ENCODE measurements at places on chromosomes 7 and 10. TPM values are rescaled to one million over a fixed set of nuclear protein-coding genes. Genes with fewer than 3 reads are reported as not detected.
A peak's percentile ranks its signal among the peaks of the same experiment; 100 is the strongest.

The CCL26 gene
- total RNA-seq = 0.69 TPM

The NPY4R gene
- total RNA-seq = 0.10 TPM

The PSD gene
- total RNA-seq = 7.5 TPM

The BICC1 gene
- total RNA-seq = 30.3 TPM

The ZNF239 gene
- 5.6 TPM for total RNA-seq

The SPDYE11 gene
- total RNA-seq = 0.10 TPM

The PRKCQ gene
- total RNA-seq = 2.7 TPM

The NRBF2 gene
- total RNA-seq = 23.6 TPM

The MYO3A gene
- 2.3 TPM for total RNA-seq

The HSPA12A gene
- 11.2 TPM for total RNA-seq

The TMEM236 gene
- 0.69 TPM for total RNA-seq

The CYP17A1 gene
- total RNA-seq = not detected

DNA sequence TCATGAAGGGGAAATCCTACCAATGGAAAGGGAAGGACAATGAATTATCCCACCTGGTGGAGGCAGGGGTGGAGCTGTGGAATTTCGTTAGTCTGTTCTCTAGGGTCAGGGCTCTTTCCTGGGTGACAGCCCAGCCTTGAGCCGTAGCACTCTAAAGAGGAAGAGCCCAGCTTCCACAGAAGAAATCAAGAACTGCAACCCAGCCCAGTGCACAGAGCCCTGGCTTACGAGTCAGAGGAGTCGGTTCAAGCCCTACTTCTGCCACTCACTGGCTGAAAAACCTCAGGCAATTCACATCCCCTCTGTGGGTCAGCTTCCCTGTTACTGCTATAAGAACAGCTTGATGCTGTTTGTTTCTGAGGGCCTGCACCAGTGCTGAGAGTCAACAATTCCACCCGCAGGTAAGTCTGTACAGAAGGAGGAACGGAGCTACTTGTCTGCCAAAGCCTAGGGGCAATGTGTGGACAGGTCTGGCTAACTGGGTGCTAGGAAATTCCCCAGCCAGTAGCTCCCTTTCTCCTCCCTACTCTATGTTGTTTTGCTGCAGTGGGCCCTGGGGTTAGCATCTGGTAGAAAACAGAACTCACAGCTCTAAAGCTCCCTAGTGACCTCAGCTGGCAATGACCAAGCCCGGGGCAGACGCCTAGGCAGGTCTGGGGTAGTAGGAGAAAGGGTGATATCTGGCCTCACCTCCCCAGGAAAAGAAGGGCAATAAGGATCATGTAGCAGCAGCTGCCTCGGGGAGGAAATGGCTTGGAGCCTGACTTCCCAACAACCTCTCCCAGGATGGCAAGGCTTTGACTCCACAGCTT is 3.3 kb downstream of the AVPI1 start:
- no peak for DNase-seq

DNA sequence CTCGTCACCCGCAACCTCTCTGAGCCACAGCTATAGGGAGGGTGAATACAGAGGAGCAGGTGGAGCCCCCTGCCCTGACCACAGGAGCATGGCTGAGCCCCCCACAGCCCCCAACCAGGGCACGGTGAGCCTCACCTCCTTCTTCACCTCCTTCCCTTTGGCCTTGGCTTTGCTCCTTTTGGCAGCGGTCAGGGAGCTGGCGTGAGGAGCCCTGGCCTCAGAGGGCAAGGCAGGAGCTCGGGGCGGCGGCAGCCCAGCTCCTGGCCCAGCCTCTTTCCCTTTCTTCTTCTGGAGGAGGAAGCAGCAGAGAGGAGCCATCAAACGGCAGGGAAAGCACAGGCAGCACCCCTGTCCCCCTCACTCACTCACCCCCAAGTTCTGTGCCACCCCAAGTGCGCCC is 42.2 kb downstream of the SLC29A4 start:
- DNase-seq = no peak

DNA sequence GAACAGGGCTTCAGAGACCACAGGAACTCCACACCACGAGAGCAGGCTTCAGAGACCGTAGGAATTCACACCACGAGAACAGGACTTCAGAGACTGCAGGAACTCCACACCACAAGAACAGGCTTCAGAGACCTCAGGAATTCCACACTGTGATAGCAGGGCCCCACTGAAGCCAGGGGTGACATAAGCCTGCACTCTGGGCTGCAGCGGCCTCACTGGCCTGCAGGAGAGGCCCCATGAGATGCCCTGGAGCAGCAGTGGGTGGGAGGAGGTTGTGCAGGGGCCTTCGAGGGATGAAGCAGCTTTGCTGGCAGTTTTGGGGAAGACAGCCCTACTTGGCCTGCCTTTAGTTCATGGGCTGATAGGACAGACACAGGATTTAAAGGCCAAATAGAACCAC is 614.7 kb downstream of the PTPRN2 start:
- DNase-seq = no peak

- no peak for DNase-seq
These were observed 38.6 kb upstream of the MXI1 start for GRCh38 chr10:110168601-110169481.

DNA sequence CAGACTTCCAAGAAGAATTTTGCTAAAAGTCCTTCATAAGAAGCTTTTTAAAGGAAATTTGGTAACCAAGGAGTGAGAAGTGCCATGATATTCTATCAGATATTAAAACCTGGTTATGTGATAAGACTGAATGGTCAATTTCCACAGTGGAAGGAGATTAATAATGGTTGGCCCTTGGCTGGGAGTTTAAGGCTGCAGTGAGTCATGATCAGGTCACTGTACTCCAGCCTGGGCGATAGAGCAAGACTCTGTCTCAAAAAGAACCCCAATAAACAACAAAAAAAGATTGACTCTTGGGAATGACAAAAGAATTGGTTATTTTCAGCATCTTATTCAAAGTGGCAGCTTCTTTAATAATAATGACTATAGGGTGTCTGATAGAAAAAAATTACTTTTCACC is 37.2 kb downstream of the EXOC4 start:
- DNase-seq = no peak

DNA sequence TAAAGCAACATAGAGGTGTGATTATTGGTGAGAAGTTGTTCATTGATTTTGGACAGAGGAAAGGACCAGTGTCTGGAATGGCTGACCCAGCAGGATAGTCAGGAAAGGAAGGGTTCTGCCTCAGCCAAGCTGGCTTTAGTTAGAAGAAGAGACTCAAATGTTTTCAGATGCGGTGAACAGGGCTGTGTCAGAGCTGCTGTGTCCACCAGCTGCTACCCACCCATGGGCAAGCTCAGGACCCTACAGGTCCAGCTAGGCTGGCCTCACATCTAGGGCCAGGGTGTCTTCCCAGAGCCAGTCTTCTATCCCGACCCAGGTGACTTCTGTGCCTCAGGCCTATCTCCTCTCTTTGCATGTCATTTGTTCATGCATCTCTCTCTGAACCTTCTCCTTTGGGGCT is 37.3 kb upstream of the CXCL12 start:
- DNase-seq = no peak

DNA sequence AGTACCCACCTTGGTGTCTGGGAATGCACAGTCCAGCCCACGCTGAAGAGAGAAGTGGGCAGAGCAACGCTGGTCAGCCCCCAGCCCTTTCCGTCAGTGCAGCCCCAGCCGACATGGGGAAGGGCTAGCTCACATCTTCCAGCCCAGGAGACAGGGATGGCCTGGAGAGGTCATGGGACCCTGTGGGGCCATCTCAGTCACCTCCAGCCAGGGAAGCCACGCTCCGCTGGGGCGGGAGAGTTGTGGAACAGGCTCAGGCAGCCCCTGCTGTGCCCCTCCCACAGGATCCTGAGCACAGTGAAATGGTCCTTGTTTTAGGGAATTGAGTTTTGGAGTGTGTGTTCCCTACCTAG is 85.1 kb downstream of the PAXIP1 start:
- no peak for DNase-seq

DNA sequence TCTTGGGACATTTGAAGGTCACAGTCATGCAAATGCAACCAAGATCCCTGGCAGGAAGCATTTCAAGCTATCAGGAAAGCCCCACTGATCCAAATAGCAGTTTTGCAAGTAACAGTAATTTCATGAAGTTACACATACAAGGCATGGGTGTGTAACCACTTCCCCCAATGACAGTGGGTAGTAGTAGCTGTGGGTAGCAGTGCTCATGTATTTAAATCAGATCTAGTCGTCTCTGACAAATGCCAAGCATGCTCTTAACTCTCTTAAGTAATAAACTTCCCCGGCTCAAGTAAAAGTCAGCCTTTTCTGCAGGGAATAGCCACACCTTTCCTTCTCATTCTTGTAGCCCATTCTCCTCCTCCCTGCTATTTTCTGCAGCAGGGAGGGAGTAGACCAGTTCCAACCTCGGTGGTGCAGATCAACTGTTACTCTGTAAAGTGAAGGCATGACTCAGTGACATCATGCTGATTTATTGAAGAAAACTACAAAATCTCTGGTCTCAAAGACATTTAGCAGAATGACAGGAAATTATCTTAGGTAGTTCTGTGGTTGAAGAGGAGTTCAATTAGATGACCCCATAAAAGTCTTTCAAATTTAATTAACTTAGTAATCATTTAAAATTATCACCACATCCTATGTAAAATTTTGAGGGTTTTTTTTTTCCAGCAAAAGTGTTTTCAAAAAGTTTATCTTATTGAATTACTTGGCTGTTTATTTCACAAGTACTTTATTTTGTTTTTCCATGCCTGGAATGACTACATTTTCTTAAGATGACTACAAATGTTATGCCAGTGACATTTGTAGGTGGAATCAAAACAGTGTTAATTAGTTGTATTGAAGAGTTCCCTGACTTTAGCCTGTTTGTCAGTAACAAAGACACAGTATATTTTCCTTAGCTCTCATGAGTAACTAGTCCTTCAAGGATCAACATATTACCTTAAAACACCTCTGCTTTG is 568.3 kb downstream of the INHBA start:
- no peak for DNase-seq

GRCh38 chr7:596819-597182 is 77.2 kb upstream of the PDGFA start:
- no peak for DNase-seq

GRCh38 chr7:106620676-106621075 is 40.3 kb downstream of the CCDC71L start:
- no peak for DNase-seq

- DNase-seq = peak; percentile 44
These were observed 861 bp upstream of the USP6NL start for GRCh38 chr10:11612021-11613001.

DNA sequence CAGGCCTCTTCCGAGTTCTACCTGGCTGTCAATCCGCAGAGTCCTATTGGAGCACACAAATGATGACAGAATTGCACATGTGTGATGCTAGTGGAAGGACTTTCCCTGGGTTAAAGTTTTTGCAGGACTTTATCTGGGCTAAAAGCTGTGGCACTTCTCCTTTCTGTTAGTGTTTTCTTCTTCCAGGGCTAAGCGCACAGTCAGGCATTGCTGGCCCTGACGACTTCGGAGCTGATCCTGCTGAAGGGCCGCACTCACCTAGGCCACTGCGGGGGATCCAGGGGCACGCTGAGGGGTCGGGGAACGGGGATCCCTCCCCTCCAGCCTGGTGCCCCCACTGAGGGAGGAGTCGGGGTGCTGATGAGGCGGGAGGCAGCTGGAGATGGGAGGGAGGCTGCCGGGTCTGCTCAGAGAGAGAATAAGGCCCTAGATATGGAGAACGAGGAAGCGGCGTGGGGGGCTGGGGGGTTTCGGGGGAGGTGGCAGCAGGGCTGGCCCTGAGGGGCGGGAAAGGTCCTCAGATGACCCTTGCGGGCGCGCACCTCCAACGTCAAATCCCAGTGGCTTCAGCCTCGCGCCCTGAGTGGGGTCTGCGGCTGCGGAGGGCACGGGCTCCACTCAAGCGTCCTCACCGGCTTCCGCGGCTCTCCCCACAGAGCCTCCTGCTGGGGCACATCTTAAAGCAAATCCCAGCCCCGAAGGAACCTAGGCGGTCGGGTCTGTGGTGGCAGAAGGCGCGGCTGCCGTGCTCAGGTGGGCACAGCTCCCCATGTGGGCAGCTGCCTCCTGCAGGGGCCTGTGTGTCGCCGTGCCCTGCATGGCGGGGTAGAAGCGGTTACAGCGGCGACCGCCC is 30.9 kb downstream of the AGR3 start:
- DNase-seq = no peak

GRCh38 chr7:25586513-25586912 is 358.2 kb upstream of the NPVF start:
- DNase-seq = no peak

DNA sequence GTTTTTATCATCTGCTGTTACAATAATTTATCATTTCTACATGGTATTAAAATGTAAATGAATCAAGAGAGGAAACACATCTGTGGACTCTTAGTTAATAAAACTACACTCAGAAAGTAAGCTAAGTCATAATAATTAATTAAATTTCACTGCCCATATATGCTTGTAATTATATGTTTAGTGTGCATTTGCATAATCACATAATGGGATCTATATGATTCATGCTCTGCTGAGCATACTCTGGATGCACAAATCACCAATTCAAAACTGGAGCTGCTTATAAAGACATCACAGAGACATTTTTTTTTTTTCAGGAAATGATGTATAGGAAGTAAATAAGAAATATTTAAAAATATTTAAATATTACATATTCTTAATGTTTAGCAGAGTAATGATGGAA is 151.6 kb upstream of the STEAP4 start:
- no peak for DNase-seq

DNA sequence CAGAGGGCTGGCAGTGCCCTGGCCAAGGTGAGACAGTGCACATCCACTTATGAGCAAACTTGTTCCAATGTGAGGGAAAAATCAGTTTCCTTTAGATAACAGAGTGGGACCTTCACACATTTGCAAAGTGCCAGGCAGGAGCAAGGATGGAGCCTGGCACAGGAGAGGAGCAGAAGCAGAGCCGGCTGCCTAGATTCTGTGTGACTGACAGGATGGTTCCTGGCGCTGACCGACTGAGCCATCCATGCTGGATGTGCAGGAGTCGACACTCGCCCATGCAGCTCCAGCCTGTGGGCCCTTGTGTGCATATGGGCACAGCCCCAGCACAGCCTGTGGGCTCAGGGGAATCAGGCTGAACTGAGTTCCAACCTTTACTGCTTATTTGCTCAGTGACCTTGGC is 346.5 kb downstream of the GRID1 start:
- no peak for DNase-seq

DNA sequence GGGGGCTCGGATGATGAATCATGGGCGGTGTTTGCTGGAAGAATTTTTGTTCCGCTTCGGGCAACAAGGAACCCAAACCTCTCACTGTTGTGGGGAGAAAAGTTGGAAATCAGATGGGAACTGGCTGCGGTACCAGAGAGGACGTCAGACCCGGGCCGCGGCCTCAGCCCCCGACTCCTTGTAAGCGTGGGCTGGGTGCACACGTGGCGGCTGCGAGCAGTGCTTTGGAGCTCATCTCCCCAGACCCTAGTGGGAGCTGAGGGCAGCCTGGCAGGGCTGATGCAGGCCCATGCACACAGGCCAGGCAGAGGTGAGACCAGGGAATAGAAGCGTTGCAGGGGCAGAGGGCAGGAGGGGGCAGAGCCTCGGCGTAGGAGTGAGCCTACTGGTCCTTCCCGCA is 136.5 kb downstream of the FAM53B start:
- no peak for DNase-seq

GRCh38 chr7:79504607-79505389 is 51.3 kb upstream of the MAGI2 start:
- no peak for DNase-seq

- no peak for DNase-seq
These were observed 313.9 kb upstream of the ZNF32 start for GRCh38 chr10:43962346-43963191.
